ENCODE measurements at places on chromosomes 11 and 22.

DNA sequence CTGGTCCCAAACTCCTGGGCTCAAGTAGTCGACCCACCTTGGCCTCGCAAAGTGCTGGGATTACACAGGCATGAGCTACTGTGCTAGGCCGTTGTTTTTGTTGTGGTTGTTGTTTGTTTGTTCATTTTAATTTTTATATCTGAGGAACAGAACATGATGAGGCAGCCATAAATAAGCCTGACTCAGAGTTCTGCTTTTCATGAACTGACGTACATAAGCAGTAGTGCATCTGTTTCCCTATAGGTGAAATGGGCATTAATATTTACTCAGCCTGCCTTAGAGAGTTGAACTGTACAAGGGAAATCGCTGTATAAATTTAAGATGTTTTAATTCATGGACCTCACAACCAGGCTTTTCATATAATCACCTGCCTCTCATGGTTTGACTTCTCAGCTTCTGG lies 80.5 kb downstream of the PDHX start:
- DNase-seq = no peak

DNA sequence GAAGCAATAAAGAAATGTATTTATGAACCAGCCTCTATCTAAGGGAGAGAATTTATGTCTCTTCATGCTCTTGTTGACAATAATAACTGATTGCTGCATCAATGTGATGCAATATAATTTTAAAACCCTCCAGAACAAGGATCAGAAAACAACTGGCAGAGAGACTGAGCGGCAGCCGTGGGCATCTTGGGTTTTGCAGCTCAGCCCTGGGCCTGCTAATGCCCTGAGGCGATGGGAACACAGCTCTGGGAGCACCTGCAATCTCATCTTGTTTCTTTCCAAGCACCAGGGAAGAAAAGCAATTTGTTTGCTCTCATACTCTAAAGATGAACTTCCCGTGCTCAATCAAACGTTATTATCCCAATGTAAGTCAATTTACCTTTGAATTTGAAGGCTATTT lies 245.7 kb downstream of the ST3GAL4 start:
- no peak for DNase-seq

DNA sequence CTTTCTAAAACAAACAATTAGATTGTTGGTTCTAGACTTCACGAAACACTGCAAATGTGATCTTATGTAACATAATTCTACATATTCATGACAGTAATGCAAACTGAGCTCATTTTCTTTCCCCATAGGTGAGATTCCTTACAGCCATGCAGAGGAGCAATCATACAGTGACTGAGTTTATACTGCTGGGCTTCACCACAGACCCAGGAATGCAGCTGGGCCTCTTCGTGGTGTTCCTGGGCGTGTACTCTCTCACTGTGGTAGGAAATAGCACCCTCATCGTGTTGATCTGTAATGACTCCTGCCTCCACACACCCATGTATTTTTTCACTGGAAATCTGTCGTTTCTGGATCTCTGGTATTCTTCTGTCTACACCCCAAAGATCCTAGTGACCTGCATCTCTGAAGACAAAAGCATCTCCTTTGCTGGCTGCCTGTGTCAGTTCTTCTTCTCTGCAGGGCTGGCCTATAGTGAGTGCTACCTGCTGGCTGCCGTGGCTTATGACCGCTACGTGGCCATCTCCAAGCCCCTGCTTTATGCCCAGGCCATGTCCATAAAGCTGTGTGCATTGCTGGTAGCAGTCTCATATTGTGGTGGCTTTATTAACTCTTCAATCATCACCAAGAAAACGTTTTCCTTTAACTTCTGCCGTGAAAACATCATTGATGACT lies 1.5 kb downstream of the OR9G1 start:
- no peak for DNase-seq

DNA sequence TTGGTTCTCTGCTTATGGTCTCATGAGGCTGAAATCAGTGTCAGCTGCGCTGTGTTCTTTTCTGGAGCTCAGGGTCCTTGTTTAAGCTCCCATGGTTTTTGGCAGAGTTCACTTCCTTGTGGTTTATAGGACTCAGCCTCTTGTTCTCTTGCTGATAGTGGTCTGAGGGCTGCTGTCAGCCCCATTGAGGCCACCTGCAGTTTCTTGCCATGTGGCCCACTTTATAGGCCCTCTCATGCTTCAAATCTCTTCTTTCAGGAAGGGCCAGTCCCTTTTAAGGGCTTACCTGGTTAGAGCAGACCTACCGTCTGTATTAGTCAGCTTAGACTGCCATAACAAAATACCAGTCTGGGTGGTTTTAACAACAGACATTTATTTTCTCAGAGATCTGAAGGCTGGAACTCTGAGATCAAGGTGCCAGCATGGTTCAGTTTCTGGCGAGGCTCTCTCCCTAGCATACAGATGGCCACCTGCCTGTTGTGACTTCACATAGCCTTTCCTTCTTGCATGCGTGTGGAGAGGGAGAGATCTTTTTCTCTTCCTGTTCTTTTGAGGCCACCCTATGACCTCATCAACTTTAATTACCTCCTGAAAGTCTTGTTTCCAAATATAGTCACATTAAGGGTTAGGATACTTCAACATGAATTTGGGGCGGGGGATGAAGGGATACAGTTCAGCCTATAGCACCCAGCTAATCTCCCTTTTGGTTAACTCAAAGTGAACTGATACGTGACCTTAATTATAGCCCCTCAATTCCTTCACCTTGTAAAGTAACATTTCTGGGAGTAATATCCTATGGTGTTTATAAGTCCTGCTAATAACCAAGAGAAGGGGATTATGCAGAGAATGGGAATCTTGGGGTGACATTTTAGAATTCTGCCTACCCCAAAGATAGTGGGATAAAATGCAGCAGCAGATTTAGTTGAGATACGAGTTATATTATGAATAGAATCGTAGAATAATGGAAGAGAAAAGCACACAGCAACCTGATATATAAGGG lies 131.8 kb downstream of the UVRAG start:
- DNase-seq = no peak

GRCh38 chr11:115905341-115906000 lies 401.3 kb upstream of the CADM1 start:
- no peak for DNase-seq

GRCh38 chr11:118239509-118240205 lies 12.5 kb downstream of the MPZL3 start:
- no peak for DNase-seq

GRCh38 chr22:39472570-39473556 lies 16.1 kb downstream of the MGAT3 start:
- DNase-seq = no peak

GRCh38 chr22:21593406-21594232 lies 26.1 kb downstream of the UBE2L3 start:
- DNase-seq = no peak

DNA sequence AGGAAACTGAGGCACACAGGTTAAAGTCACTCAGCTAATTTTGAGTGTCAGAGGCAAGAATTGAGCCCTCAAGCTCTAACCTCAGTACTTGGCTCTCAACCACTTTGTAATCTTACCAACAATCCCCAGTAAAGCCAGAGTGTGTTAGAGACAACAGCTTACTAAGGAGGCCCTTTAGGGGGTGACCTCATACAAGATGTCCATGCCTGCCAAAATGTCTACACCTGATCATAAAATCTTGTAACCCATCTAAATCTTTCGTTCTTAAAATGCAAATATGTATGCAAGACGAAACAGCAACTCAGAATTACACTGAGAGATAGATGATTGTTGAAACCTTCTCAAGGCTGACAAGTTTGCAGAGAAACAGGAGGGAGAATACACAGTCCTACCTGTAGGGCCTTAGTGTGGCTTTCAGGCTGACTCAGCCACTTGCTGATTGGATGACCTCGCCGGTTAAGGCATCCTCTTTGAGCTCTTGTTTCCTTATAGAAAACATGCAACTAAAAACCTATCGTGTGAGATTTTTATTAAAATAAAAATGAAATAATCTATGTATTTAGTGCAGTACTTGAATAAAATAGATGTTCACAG lies 143.2 kb downstream of the OPCML start:
- no peak for DNase-seq

GRCh38 chr11:16326679-16327297 lies 29.6 kb downstream of the SOX6 start:
- no peak for DNase-seq

DNA sequence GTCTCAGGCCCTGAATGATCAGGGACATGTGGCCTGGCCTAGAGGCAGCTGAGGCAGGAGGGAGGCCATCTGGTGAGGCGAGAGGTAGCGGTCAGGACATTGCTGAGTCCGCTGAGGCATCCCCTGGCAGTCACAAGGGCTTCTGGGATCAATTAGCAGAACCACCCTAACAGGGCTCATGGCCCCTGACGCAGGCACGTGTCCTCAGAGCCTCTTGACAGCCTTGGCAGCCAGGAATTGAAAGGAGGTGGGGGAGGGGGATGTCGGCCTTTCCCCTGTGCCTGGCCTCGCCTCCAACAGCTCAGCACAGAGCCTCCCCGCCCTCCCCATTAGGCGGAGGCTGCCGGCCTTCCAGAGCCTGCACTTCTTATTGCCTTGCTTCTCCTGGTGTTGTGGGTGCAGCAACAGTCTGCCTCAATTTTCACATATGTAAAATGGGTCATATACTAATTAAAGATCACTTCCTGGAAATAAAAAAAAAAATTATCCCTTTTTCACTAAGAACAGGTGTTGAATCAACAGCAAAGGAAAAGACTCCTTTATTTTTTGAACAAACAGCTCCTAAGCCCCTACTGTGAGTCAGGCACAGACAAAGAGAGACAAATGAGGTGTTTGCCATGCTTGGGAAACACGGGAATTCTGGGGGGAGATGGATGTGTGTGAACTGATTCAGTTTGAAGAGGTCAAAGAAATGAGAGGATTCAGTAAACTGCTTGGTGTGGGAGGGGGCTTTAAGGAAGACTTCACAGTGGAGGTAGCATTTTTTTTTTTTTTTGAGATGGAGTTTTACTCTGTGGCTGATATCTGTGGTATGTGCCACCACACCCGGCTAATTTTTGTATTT lies 55.3 kb downstream of the NFAM1 start:
- DNase-seq = no peak

- no peak for DNase-seq
Observed at GRCh38 chr11:118612378-118612777, 5.0 kb downstream of the PHLDB1 start.

DNA sequence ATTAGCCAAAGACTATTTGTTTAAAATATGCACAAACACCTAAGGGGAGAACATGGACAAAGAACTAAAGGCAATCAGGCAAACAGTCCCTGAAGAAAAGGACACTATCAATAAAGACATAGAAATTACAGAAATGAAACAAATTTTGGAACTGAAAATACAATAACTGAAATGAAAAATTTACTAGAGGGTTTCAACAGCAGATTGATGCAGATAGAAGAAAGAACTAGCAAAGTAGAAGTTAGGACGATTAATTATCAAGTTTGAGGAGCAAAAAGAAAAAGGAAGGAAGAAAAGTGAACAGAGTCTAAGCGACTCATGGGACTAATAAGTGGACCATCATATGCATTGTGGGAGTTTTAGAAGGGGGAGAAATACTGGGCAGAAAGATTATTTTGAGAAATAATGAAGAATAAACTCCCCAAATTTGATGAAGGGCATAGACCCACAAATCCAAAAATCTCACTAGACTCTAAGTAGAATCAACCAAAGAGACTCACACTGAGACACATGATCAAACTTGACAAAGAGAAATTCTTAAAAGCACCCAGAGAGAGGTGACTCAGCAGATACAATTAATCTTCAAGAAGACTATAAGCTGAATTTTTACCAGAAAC lies 62.9 kb downstream of the JAM3 start:
- no peak for DNase-seq

GRCh38 chr11:116970485-116971292 lies 127.5 kb downstream of the SIK3 start:
- no peak for DNase-seq

- peak; percentile 23 for DNase-seq
Observed at GRCh38 chr11:32420937-32421901, 14.1 kb downstream of the WT1 start.

- no peak for DNase-seq
Observed at GRCh38 chr22:32052936-32053791, 10.1 kb downstream of the SLC5A1 start.

- no peak for DNase-seq
Observed at GRCh38 chr11:133985981-133986944, 29.5 kb upstream of the IGSF9B start.

DNA sequence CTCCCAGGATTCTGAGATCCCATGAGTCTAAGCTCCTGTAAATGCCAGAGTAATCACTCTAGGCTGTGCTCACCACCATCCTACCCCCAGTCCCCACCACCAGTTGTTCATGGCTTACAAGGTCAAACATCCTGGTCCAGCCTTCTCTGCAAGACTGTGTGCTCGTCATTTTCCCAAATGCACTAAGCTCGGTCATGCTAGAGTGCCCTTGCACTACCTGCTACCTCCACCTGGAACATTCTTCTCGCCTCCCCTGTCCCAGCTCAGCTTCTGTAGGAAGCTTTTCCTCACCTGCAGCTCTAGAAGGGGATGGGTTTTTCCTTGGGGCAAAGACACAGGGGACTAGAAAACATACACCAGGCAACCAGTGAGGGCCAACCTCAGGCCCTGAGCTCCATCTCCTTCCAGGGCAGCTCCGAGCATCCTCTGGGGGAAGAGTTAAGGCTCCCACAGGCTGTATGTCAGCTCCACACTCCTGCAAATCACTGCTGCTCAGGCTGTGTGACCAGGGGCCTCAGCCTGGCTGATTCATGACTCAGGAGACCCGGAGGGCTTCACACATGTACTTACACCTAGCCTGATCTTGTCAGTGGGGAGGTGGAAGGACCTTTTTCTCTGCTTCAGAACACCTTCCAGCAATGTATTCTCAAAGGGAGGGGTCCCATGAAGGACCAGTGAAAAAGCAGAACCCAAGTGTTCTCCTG lies 37.2 kb upstream of the CSNK2A3 start:
- no peak for DNase-seq

DNA sequence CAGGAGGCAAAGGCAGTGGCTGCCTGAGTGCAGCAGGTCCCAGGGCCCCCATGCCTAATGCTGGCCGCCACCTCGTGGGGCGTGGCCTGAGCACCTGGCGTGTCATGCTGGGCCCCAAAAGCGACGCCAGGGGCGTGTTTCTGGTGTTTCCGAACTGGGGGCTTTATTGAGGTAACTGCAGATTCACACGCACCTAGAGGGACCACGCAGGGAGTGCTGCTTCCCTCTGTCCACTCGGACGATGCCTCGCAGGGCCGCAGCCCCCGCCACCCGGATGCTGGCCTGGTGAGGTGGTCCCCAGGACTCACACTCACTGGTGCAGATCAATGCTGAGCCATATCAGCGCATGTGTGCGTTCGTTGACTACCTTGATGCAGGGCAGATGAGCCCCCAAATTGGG lies 736.2 kb downstream of the BRD1 start:
- DNase-seq = no peak

DNA sequence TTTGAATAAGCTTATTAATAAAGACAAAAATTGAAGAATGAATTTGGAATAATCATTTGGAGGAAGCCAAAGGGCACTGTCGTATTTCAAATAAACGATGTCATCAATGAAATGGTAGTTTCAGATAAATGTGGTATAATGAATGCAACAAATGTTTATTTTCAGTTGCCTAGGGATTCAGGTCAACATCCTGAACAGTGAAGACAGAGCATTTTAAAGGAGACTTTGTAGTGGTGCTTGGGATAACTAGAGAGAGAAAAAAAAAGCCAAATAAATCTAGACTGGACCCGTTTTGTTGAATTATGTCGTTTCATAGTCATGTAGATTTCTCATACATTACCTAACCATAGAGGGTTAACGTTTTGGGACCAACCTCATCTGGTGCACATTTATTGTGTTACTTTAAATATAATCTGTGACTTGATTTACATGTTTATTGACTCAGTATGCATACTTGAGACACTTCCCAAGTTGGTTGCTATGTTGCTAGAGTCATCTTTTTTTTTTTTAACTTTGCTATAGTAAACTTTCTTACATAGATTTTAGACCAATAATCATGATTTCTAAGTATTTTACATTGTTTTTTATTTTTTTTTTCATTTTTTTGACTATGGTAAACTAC lies 111.1 kb downstream of the NCAM1 start:
- DNase-seq = no peak

Data from T-helper 9 cell (primary cell).